A375 (cell line): ENCODE measurements at places on chromosomes 3 and 15. TPM values are rescaled to one million over a fixed set of nuclear protein-coding genes. Genes with fewer than 3 reads are reported as not detected.

GPR149 gene
- not detected in 2 replicates for total RNA-seq

CSPG4 gene
- 257 and 268 TPM in 2 replicates for total RNA-seq

SLC6A20 gene
- 0.30 and 0.66 TPM in 2 replicates for total RNA-seq

SEC62 gene
- total RNA-seq, result 28.6 and 30.9 TPM in 2 replicates

GOLGA8Q gene
- not detected in 2 replicates for total RNA-seq

AADACL2 gene
- total RNA-seq, result not detected in 2 replicates

AP3B2 gene
- 2.5 and 3.0 TPM in 2 replicates for total RNA-seq

USP50 gene
- total RNA-seq, result not detected in 2 replicates

CACNA2D3 gene
- total RNA-seq, result 0.27 and 0.30 TPM in 2 replicates

KLHL40 gene
- total RNA-seq, result not detected in 2 replicates

DNAJA4 gene
- not detected in 2 replicates for total RNA-seq

CCDC33 gene
- total RNA-seq, result 1.5 and 3.7 TPM in 2 replicates

TRH gene
- not detected in 2 replicates for total RNA-seq

GP5 gene
- total RNA-seq, result not detected in 2 replicates

CHRNA5 gene
- total RNA-seq, result 2.8 and 8.1 TPM in 2 replicates

CLDN18 gene
- total RNA-seq, result not detected in 2 replicates

HCN4 gene
- total RNA-seq, result not detected in 2 replicates

NECTIN3 gene
- total RNA-seq, result 32.8 and 34.6 TPM in 2 replicates

KIF15 gene
- 25.1 and 33.3 TPM in 2 replicates for total RNA-seq

CADM2 gene
- 0.21 and 2.2 TPM in 2 replicates for total RNA-seq

MTFMT gene
- 21.9 and 77.4 TPM in 2 replicates for total RNA-seq

DISP2 gene
- total RNA-seq, result 0.15 and 1.0 TPM in 2 replicates

CCK gene
- 0.80 and 1.4 TPM in 2 replicates for total RNA-seq

ATR gene
- 26.8 and 31.3 TPM in 2 replicates for total RNA-seq

DUOXA2 gene
- total RNA-seq, result not detected in 2 replicates

ZNF639 gene
- 34.3 and 36.5 TPM in 2 replicates for total RNA-seq

FBXW12 gene
- total RNA-seq, result 0.04 TPM in 1 of 2 replicates, not detected in the other

PRRT3 gene
- 1.5 and 1.6 TPM in 2 replicates for total RNA-seq

PLCH1 gene
- total RNA-seq, result 0.29 and 0.75 TPM in 2 replicates
